Effector CD8-positive, alpha-beta T cell (primary cell): ENCODE measurements at places on chromosomes 16 and 17.
A peak's percentile ranks its signal among the peaks of the same experiment; 100 is the strongest.

DNA sequence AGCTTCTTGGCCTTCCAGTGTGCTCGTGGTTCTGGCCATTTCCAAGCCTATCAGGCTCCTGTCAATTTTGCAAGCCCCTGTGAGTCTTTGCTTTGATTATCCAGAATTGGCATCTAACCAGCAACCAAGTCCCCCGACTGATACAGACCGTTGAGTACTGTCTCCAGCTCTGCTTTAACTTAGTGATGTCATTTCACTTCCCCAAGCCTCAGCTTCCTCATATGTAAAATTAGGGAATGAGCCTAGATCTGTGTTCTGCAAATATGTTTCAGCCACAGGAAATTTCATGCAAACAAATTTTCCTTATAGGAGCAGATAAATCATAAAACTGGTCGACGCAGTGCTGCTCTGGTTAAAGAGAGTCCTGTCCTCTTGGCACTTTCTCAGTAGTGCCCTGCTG, 60.1 kb upstream of the WSB1 start:
- DNase-seq: no peak

- DNase-seq: no peak
Measured at GRCh38 chr16:55044201-55044975, 113.7 kb downstream of the IRX5 start.

DNA sequence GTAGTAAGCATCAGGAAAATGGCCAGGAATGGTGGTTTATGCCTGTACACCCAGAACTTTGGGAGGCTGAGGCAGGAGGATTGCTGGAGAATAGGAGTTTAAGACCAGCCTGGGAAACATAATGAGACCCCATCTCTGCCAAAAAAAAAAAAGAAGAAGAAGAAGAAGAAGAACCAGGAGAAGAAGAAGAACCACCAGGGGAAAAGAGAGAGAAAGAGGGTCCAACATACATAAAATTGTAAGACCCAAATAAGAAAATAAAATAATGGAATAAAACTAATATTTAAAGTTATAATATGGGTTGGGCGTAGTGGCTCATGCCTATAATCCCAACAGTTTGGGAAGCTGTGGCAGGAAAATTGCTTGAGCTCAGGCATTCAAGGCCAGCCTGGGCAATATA, 408.4 kb downstream of the ZFHX3 start:
- DNase-seq: no peak

DNA sequence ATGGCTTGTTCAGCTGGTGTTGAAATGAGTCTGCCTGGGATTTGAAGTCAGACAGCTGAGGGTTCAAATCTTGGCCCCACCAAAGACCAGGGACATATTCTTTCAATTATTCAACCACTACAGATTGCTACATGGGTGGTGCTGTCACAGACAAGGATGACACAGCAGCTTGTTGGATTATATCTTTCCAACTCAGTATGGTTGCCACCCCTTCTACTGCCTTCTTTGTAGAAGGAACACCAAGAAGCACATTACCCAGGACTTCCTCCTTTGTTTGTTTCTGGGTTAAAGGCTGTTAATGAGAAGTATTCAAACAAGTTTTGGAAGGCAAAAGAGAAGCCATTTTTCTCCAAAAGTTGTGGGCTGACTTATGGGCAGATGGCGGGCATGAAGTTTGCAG, 78.6 kb downstream of the COPRS start:
- no peak for DNase-seq

DNA sequence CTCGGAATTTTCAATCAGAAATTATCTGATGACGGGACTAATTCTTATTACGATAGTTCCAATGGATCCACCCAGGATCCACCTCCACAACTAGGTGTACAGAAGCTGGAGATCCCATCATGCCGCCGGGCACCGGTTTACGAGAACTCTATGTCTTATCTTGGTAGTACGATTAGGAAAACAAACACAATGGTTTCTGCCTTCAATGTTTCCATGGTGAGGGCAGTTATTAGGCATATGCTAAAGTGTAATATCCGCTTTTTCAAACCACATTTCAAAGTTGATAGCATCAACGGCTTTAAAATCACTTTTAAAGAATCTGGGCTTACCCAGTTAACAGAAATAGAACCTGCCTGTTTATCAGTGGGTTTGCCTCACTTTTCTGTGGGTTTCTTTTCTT, 705.7 kb downstream of the MAF start:
- no peak for DNase-seq

- DNase-seq: no peak
Measured at GRCh38 chr16:87393680-87394055, 1.5 kb downstream of the MAP1LC3B start.

GRCh38 chr17:57071991-57072944, 12.8 kb upstream of the AKAP1 start:
- no peak for DNase-seq

- no peak for DNase-seq
Measured at GRCh38 chr16:47565454-47565853, 104.3 kb downstream of the PHKB start.

GRCh38 chr17:43581613-43582012, 35.5 kb upstream of the ETV4 start:
- no peak for DNase-seq

DNA sequence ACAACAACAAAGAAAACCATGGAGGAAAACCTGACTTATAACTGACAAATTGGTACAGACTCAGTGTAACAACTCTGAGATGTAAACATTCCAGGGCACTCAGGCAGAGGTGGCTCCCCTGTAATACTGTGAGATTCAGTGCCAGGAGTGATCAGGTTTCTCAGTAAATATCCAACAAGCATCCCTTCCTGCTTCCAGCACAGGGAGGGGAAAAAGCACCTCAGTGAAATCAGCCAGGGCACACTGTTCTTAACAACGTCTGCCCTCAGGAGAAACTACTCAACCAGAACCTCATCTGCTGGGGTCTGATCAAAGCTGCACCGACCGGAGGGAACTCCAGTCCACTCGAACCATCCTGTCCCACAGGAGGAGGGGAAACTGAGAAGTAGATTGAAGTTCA, 52.3 kb downstream of the AMFR start:
- DNase-seq: no peak

DNA sequence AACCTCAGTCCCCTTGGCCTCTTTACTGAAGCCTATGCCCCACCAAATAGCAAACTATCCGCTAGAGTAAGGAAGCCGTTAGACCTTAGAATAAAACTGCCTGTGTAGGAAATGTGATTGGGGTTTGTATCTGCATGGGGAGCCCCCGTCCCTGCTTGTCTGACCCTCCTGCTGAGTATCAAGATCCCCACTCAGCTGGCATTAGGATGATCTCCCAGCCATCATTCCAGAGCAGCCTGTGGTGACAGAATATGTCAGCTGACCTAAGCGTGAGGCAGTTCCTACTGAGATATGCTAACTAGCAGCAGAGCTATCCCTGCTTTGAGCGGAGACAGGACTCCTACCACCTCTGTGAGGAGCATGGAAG, 645 bp upstream of the GFOD2 start:
- no peak for DNase-seq

DNA sequence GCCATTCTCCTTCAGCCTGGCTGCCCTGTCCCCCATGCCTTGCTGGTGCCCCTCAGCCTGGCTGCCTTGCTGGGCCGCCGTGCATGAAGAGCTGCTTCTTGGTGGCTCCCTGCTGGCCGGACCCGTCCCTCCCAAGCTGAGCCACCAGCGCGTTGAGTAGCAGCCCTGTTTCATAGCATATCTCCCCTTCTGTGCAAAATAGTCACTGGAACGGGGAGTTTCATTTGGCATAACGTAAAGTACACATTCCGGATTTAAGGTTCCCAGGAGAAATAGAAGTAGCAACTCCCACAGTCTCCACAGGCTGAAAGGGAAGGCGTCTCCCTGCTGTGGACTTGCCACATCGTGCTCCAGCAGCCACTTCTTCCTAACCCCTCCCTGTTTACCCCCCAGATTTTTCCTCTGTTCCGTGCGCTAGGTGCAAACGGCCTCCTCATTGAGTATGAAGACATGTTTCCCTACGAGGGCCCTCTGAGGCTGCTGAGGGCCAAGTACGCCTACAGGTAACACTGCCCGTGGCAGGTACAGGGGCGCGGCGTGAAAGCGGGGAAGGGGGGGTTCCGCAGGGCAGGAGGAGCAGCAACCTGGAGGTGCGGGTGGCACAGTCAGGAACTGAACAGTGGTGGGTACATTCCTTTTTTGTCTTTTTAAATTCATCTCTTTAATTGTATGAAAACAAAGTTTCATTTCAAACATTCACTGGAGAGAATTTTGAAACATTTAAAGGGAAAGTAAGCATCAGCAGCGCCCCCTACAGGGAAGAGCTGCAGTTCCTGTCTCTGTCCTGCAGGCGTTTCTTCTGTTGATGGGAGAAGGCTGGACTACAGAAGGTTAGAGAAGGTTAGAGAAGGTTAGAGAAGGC, 5.8 kb upstream of the OGFOD3 start:
- peak; percentile 12 for DNase-seq
